ENCODE measurements at places on chromosomes 5 and 9.

- DNase-seq = peak; percentile 58
Observed at GRCh38 chr5:82620957-82621600, 342.9 kb upstream of the RPS23 start.

DNA sequence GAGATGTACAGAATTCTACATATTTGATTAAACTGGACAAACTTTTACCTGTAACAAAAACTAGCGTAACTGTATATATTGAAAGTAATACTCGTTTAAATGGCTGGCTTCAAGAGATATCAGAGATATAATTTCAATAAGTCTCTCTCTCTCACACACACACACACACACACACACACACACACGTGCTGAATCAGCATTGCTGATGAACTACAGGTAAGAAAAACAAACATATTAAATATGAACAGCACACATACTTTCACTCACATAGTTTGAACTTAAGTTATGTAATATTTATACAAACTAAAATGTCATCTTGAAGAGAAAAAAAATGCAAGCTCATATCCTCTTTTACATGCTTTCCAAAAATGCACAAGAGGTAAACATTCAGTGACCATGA lies 145.4 kb downstream of the BNC2 start:
- no peak for DNase-seq

DNA sequence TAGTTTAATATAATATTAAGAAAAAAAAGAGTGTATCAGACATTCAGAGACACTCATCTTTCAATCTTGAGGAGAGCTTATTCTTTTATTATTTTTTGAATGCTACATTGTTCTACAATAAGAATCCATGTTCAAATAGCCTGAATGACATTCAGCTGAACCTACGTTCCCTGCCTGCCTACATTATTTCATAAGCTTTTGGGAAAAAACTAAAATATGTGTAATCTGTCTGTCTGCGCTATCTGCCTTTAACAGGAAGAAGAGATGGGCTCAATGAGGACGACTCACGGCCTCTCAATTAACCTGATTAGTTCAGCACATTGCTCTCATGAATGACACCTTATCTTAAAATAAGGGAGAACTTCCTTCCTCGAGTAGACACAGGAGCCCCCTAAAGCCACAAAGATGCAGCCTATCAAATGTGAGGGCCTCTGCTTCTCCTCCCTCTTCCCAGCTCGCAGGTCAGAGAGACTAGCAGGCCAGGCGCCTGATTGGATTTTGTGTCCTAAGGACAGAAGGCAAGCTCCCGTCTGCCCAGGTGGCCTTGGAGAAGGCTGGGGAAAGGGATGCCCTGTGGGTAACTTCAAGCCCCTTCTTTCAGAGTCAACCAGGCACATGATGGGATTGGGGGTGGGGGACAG lies 37.8 kb downstream of the EBF1 start:
- DNase-seq = no peak

- peak; percentile 25 for DNase-seq
Observed at GRCh38 chr5:152331718-152332117, 73.4 kb downstream of the NMUR2 start.

DNA sequence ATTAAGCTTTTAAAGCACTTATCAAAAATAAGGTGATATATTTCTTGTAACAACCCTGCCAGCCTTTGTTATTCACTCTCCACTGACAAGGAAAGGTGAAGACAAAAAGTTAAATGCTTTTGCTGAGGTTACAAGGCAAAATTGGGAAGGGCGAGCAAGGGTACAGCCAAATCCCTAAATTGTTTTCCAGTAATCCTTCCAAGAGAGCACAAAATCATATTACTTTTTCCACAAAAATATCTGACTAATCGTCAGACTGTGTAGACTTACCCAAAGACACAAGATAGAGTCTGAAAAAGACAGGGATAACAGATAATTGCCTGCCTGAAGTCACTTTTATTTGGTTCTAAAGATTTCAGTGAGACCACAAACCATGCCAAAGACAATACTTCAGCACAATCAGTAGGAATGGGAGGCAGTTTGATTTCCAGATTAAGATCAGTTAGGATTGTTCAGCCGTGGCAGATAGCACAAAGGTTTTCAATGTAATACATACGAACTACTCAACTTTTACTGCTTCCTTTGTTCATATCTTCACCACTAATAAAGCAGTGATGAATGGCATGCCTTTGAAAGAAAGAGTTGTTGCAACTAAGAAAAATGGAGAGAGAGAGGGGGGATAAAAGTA lies 383.8 kb upstream of the TUSC1 start:
- no peak for DNase-seq

DNA sequence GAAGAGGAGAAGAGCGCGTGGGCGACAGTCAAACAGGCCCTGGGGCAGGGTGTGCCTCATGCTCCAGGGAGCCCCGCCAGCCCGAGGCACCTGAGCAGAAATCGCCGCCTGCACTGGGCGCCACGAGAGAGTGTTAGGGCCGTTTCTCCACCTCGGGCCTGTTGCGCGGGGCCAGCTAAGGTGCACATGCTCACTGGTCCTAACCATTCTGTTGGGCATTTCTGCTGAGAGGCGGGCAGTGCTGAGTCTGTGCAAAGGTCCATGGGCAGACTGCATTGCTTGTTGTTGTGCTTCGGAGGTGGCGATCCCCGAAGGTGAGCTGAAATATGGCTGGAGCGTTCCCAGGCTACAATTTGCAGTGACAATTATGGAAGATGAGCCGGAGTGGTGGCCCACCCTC lies 367.8 kb upstream of the SPATA31A5 start:
- no peak for DNase-seq

DNA sequence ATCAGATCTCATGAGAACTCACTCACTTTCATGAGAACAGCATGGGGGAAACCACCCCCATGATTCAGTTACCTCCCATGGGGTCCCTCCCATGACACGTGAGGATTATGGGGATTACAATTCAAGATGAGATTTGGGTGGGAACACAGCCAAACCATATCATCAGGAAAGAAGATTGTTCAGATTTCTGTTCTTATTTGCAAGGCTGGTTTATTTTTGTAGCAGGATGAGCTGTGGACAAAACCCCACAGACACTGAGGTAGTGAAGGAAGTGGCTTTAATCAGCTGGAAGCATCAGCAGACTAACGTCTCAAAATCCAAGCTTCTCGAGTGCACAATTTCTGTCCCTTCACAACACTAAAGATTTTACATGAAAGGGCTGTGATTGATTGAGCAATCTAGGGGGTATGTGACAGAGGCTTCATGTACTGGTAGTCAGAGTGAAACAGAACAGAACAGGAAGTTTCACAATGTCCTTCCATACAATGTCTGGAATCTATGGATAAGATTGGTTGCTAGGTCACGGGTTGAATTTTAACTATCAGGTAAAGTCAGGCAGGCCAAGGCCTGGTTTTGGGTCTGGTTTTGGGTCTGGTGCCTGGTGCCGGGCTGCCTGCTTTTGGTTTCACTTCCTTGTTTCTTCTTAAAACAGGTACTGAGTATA lies 91.3 kb upstream of the ZNF366 start:
- peak; percentile 70 for DNase-seq

DNA sequence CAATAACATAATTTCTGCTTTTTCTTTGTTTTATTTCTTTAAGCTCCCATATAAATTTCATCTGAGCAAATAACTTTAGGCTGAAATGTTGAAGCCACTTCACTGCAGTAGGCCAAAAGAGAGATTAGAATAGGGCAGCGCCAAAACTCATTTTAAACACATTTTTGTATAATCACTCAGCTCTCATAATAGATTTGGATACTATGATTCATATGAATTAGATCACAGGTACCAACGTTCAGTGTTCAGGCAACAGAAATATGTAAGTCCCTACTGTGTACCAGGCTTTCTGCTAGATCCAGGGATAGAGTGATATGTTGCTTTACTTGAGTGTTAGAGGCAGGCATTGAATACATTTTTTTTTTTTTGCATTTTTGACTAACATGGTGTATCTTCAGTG lies 370.5 kb downstream of the PTPRD start:
- no peak for DNase-seq

DNA sequence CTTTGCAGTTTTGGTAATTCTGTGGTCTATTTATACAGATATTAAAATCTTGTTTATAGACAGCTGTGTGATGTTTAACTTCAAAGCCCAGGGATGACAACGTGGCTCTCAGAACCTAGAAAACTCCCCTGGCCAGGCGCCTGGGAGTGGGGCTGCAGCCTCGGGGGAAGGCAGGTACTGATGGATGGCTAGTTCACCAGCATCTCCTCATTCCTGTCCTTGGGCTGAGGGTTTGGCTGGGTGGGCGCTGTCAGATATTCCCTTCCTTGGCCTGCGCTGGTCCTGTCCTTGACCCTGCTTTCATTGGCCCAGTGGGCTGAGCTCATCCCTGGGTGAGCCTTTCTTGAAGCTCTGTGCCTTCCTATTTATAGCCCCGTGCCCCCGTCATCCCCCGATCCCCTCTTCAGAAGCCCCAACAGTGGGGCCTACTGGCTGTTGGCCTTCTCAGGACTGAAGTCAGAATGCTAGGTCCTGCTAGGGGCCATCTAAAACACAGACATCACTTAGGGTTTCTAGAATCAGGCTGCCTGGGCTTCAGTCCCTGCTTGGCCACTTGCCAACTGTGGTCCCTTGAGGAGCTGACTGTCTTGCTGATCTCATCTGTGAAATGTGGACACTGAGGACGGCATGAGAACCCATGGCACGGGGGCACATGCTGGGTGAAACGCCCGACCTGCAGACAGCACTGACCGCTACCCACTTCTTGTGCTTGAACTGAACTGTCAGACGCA lies 20.9 kb downstream of the SH3GLB2 start:
- no peak for DNase-seq

DNA sequence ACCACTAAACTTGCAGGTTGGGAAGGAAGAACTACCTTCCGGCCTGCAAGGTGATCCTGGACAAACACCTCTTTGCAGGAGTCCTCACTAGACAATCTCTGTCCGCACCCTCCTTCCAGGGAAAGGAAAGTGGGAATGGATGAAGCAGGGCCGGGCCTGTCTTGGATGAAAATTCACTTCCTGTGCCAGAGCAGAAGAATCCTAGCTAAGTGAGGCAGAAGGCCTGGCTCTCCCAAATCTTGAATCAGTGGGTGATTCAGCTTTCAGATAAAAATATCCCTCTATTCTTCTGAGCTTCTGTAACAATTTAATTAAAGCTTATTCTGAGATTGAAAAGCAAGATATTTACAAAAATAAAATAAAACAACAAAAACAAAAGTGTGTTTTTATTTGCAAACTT lies 281.9 kb upstream of the TLE4 start:
- DNase-seq = no peak

DNA sequence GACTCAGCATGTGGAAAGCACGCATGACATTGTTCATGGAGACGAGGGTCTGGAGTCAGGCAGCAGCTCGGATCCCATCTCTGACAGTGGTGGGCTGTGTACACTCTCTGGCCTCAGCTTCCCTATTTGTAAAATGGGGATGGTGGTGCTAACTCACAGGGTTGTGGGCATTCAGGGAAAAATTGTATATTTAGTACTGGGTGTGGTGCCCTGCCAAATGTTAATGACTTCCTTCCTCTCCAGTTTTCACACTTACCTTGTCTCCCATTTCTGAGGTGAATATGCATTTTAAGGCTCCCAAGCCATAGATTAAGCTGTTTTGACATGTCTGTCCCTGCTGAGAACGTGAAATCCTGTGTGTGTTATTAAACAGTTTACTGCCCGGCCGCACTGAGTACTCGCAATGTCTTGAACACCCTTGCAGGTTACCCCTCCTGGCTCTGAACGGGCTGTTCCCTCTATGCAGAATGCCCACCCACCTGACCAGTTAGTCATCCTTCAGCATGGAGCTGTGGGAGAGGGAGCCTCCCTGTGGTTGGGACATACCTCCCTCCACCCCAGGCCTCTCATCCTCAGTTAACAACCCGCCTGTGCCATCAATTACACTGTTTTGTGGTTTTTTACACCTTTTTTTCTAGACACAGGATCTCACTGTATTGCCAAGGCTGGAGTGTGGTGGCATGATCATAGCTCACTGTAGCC lies 25.8 kb downstream of the TJP2 start:
- peak; percentile 80 for DNase-seq

GRCh38 chr5:79484731-79485130 lies 29.2 kb downstream of the HOMER1 start:
- DNase-seq = no peak

DNA sequence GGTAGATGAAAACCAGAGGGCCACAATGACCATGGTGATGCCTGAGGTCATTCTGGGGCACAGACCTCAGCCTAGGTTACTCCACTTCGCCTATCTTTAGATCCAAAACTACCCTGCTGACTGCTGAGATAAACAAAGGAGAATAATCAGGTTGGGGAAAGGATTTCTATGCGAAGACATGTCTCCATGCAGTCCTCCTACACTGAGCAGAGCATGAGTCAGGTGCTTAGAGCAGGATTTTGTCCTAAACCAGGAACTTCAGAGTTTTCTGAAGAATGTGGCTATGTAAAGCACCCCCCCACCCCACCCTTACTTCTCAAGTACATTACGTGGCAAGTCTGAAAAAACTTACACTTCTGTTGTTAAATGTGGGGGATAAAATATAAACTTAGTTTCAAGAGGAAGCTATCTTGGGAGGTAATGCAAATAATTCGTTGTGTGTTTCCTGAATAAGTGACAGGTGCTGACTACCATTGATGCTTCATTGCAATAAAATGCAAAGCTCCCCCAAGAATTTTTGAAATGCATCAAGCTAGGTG lies 19.4 kb downstream of the PDCD1LG2 start:
- peak; percentile 51 for DNase-seq

DNA sequence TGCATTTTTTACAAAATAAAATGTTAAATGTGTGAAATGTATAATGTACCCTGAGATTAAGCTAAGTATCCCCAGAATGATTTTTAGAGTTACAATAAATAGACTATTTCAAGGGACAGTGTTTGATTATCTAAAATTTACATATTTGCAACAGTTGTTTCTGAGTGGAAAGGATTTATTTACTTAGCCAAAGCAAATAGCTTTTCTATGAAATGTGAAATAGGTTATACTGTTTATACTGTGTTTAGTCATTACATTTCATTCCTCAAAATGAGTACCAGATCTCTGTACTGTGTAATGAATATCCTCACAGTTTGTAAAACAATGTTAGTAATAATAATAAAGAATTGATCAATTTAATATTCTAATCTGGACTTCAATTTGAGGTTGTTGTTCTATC lies 1019.0 kb downstream of the NR2F1-AS1 start:
- no peak for DNase-seq

DNA sequence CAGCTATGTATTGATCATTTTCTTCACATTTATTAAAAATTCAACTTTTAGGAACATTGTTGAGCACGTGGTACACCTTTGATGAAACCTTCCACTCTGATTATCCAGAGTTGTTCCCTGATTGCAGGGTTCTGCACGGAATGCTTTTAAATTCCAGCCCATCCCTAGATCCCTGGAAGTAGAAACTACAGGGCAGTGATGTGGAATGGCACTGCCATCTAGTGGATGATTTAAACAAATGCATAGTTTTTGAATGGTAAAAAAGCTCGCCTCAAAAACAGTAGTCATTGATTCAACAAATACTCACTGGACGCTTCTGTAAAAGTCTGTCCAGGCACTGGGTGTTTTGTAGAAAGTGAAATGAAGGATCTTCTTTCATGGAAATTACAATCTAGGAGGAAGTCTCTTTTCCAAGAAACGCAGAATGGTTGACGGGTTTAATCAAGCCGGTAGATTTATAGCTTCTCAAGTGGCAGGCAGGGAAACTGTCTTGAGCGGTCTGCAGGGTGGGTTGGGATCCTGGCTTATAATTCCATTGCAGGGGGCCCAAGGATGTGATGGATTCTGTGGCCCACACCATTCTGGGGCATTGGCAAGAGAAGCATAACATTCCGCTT lies 118.4 kb downstream of the ARHGAP26 start:
- DNase-seq = peak; percentile 51

- DNase-seq = no peak
Observed at GRCh38 chr5:173785400-173785799, 102.7 kb upstream of the CPEB4 start.

Data from Daoy (cell line).